ENCODE measurements at places on chromosomes 5 and 9.
A peak's percentile ranks its signal among the peaks of the same experiment; 100 is the strongest.

- DNase-seq, result no peak
Observed at GRCh38 chr9:129007766-129008468, 20.2 kb downstream of the SH3GLB2 start.

GRCh38 chr9:107465467-107466451, 23.8 kb downstream of the KLF4 start:
- DNase-seq, result peak; percentile 32

DNA sequence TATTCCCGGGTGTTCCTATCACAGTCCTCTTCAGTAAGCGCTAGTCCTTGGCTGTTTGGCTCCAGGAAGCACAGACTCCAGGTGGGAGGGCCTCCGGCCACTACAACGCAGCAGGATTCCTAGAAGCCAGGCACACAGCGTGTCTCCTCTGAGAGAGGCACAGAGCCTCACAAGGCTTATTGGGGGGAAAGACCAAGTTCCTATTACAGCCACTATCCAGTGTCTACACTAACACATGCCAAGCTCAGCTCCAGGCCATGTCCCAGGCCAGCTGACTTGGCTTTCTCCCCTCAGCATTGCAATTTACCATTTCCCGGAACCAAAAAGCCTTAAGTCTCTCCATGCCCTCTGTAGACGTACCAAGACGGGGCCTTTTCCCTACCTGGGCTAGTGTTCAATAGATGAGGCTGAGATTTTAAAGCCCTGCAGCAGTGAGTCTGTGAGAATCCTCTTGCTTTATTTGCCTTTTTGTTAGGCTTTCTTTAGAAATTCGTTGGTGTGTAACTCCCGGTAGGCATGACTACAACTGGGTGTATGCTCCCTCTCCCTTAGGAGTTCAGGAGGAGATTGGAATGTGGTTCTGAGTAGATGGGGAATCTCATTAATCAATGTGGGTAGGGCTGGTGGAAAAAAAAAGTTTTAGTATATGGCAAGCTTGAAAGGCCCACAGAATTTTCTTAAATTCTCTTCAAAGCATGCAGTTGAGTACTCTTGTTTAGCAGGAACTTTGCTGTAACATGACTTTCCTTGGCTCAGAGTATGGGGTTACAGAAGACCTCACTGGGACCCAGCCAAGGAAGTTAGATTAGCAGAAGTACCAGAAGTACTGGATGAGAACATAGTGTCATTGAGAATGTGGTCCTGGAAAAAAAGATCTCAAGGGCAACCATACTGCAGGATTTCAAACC, 84.3 kb upstream of the SLC1A3 start:
- no peak for DNase-seq

- no peak for DNase-seq
Observed at GRCh38 chr5:114312658-114313057, 49.2 kb upstream of the KCNN2 start.

GRCh38 chr9:78213712-78214111, 22.2 kb upstream of the CEP78 start:
- DNase-seq, result no peak

DNA sequence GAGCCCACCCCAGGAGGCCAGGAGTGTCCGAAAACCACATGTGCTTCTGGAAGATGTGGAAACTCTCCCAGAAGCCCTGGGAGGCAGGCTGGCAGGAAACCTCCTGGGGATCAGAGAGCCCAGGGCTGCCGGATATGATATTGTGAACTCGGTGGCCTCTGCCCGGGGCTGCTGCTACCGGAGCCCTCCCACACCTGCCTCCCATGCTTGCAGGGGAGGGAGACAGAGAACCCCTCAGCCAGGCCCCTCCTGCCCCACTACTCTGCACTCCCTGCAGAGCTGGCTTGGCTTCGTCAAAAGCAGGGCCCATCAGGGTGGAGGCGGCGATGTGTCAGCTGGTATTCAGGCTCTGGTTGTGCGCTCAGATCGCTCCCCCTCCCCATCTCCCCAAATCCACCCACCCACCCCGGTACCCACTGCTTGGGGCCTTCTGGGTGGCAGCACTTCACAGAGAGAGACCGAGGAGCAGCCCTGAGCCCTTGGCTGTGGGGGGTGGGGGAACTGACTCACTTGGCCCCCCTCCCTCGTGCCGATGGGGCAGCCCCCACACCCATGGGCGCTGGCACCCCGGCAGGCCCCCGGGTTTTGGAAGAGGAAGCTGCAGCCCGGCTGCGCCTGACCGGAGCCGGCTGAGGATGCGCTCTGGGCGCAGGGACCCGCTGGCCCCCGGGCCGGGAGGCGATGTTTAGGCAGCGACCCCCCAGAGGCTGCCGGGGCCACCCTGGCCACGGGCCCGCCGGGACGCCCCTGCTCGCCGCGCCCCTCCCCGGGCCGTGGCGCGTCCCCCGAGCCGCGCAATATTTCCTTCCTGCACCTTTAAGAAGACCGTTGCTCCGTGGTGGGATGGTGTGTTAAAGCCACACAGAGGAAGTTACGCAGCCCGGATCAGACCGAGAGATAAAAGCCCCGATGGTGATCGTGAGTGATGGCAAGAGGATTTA, 786 bp upstream of the NTNG2 start:
- peak; percentile 84 for DNase-seq

- peak; percentile 12 for DNase-seq
Observed at GRCh38 chr5:157308836-157309465, 43.0 kb downstream of the CYFIP2 start.

DNA sequence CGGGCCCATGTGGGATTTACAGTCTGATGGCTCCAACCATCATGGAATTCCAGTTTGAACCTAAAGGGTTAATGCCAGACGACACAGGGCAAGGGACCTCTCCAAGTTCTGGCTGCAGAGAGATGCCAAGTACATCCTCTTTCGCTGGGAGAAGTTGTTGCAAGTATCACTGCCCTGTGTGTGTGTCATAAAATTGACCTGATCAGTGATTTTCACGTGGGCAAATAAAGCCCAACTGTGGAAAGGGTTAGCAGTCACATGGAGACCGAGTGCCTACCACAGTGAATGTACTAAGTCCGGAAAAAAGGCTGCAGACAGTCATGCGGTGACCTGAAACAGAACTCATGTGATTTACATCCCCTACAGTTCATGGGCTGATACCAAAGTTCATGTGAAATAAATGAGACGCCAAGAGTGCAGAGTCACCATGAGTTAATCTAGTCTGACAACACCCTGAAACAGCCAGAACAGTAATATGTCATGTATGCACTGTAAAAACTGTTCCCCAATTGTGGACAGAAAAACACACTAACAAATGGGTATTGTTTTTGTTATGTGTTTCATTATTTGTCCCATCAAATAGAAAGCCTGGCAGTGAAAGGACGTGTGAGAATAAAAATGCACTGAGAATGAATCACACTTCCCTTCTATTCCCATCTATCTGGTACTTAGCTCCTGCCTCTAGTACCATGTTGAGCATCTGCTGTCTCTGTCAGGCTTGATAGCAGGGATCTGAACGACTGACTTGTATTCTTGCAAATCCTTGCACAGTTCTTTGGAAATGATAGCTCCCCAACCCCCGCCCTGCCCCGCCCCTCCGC, 115.7 kb downstream of the SUSD1 start:
- DNase-seq, result no peak

- DNase-seq, result no peak
Observed at GRCh38 chr5:107779437-107779836, 108.7 kb upstream of the EFNA5 start.

GRCh38 chr5:72486371-72486770, 20.8 kb downstream of the ZNF366 start:
- DNase-seq, result no peak

- DNase-seq, result peak; percentile 14
Observed at GRCh38 chr5:1751026-1751863, 48.4 kb downstream of the MRPL36 start.

DNA sequence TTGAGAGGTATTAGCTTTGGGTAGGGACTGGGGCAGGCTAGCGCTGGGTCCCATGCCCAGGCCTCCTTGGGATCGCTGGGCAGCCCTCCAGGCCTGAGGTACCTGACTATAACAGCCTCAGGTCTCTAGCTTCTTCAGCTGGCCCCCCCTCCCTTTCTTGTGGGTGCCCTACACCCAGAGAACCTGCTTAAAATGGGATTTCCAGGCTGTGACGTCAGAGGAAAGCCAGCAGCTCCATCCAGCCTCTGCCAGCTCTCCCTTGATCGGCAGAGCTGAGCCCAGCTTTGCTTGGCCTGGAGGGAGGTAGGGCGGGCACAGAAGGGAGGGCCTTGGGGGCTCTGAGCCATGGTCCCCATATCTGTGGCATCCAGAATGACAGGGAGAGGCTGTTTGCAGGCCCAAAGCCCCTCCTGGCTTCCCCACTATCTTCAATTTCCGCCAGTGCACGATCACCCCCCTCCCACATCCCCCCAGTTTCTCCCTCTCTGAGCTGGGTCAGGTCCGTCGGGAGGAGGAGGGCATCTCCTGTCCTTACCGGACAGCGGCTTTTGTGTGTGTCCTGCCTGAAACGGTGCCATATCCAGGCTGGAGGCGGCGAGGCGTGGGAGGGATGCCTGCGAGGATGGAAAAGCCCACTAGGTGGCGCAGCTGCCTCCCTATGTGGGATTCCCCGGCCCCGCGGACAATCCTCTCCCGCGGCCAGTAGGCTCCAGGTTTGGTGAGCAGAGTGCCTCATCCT, 10.8 kb downstream of the REEP2 start:
- DNase-seq, result peak; percentile 75

- DNase-seq, result peak; percentile 20
Observed at GRCh38 chr9:137534256-137535119, 15.7 kb downstream of the PNPLA7 start.

GRCh38 chr9:23431459-23431858, 394.6 kb downstream of the ELAVL2 start:
- peak; percentile 18 for DNase-seq

DNA sequence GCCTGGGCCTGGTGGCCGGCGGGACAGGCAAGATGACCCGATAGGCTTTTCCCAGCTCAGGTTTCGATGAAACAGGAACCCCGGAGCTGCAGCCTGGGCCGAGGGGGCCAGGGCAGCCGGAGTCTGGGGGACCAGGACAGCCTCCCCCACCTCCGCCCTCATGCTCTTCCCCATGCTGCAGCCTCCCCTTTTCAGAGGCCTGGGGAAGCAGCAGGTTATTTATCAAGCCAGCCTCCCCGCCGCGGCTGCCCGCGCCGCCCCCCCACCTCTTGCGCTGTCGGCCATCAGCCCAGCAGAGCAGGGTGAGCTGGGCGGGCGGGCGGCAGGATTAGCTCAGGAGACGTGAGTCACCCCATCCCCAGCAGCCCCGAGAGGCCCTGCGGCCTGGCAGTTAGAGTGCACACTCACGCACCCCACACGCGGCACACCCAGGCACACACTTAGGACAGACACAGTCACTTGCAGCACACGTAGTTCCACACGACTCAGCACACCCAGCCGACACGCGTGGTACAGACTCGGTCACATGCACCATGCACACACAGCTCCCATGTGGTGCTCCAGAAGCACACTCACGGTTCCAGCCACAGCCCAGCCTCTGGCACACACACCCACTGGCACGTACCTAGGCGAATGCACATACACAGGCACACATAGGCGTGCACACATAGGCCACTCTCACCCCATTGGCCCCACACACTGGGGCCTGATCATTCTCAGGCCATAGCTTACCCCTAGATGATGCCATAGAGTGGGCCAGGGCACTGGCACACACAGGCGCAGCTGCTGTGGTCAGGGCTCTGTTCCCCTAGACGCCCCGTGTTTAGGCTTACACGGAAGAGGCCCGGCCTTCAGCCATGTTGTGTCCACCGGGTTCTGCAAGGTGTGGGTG, 13.0 kb downstream of the CXXC5 start:
- DNase-seq, result no peak

- no peak for DNase-seq
Observed at GRCh38 chr9:88164850-88165249, 26.6 kb upstream of the SPATA31C2 start.
